ENCODE measurements at places on chromosomes 13 and 19.

GRCh38 chr19:21835429-21835809 is 563 bp downstream of the ZNF43 start:
- no peak for DNase-seq

- DNase-seq: no peak
These were observed 66.8 kb upstream of the MED4 start for GRCh38 chr13:48161530-48162179.

GRCh38 chr19:15112385-15112784 is 5.2 kb downstream of the SYDE1 start:
- no peak for DNase-seq

DNA sequence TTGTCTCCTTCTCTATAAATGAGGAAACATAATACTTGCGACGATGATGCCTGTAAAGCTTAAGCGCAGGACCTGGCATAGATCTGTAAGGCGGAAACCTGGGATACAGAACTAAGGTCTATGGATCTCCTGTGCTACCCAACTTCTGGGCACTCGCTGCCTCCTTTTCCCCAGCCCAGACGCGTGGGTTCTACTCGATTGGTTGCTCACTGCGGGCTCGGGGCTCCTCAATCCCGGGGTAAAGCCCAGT is 615 bp upstream of the PSMC4 start:
- DNase-seq: no peak

DNA sequence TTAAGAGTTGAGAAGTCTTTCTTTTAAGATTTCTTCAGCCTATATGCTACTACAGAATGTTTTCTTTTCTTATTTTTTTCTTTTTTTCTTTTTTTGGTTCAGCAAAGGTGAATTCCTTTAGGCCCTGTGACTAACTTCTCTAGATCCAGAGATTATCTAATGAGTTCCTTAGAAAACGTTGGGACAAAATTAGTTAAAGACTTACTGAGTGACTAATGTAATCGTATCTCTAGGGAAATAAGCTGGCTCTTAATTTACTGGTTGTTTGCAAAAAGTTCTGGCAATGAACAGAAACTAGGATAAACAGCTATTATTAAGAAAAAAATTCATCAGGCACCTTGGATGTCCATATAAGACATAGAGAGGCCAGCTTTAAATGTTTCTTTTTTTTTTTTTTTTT is 30.7 kb upstream of the CSNK1A1L start:
- DNase-seq: no peak

DNA sequence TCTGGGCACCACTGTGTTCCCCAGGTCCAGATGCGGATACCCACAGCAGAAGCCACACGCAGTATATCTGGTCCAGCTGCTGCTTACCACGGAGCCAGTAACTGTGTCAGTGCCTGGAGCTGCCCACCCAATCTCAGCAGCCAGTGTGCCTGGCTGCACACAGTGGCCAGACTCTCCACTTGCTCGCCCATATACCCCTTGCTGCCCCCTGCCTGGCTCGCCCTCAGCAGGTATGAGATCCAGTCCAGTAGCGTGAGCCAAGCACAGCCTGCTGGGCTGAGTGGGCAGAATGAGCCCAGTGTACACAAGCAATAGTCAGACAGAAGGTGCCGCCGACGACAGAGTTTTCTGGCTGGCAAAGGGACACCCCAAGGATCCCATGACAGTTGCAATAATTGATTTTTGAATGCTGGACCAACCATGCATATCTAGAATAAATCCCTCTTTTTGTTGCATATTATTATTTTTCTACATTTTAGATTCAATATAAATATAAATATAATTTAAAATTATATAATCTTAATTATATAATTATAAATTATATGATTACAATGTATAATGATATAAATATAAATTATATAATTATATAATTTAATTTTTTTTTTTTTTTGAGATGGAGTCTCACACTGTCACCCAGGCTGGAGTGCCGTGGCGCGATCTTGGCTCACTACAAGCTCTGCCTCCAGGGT is 918.8 kb upstream of the MIR17HG start:
- DNase-seq: no peak

DNA sequence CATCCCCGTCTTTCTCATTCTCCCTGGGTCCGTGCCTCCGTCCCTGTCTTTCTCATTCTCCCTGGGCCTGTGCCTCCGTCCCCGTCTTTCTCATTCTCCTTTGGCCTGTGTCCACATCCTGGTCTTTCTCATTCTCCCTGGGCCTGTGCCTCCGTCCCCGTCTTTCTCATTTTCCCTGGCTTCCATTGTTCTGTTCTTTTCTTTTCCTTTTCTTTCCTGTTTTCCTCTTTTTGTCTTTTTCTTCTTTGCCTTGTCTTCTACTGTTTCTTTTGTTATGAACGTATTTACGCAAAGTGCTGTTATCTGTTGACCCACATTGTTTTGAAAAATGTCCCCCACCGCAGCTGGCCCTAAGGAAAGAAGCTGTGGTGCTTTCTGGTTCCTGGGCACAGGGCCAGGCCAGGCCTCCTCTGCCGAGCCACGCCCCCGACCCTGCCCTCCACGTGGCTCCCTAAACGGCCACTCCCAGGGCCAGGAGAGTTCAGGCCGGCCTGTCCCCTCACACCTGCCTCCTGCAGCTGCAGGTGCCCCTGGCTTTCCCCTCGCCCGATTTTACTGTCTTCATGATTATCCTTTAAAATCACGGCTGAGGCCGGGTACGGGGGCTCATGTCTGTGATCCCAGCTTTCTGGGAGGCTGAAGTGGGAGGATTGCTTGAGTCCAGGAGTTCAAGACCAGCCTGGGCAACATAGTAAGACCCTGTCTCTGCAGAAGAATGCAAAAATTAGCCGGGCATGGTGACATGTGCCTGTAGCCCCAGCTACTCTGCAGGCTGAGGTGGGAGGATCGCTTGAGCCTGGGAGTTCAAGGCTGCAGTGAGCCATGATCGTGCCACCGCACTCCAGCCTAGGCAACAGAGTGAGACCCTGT is 14.0 kb upstream of the TMPRSS9 start:
- DNase-seq: no peak

DNA sequence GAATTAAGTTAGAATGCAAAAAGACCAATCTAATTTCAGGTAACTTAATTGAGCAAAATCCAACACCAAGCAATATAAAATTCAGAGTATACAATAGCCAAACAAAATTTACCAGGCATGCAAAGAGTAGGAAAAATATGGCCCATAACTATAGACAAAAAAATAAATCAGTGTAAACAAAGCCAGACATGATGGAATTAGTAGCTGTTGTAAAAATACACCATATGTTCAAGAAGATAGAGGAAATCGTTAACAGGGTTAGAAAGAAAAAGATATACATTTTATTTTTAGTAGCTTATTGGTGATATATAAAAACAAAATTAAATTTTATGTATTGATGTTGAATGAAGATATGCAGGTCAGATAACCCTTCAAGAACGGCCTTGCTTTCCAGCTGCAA is 621.1 kb upstream of the MIR17HG start:
- no peak for DNase-seq

- DNase-seq: no peak
These were observed 73.2 kb upstream of the IPO5 start for GRCh38 chr13:97880311-97880675.

DNA sequence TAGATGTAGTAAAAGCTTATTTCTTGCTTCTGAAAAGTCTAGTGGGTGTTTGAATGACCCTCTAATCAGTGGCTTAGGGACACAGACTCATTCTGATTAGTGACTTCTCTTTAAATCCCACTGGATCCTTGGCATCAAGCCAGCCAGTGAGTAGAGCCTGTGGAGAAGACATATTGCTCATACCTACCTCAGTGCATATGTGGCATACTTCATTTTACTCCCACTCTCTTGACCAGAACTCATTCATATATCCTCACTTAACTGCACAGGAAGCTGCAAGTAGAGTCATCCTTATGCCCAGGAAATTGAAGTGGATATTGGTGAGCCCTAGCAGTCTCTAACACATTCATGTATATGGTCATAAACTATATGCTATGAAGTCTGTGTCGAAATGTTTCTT is 148.3 kb downstream of the PDS5B start:
- no peak for DNase-seq

- no peak for DNase-seq
These were observed 233.4 kb downstream of the FOXO1 start for GRCh38 chr13:40433001-40433400.

DNA sequence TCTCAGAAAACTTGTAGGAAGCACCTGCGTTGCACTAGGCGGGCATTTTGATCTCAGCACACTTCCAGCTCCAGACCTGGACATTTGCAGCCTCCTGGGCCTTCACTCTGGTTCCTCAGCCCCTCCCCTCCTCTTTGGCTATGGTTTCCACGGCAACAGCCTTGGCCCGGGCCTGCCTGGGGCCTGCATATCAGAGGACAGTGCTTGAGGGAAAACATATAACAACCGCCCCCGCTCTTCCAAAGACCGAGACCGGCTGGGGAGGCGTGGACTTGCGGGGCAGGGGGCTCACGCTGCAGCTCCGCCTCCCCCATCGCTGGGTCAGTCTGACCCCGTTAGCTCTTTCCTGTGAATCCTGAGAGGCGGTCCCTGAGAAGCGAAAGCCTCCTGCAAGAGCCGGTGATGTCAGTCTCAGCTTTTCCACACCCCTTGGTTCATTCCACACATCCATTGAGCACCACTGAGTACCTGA is 125.7 kb upstream of the PEG3 start:
- no peak for DNase-seq

GRCh38 chr13:58666331-58666730 is 1034.8 kb downstream of the PCDH17 start:
- DNase-seq: no peak

DNA sequence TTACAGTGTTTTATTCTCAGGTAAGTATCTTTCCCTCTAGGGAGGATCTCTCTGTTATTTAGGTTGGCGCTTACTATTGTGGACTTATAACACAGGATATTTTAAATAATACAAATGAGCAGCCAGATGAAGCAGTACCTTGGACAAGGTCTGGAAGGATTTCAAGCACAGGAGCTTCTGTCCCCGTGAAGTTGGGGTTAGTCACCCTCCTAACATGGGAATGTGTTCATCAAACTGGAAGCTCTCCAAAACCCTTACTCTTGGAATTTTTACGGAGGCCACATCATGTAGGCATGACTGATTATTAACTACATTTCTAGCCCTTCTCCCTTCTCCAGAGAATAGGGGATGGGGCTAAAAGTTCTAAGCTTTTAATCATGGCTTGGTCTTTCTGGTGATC is 38.3 kb upstream of the SPRY2 start:
- no peak for DNase-seq

GRCh38 chr13:99223587-99223986 is 22.9 kb downstream of the UBAC2 start:
- no peak for DNase-seq

DNA sequence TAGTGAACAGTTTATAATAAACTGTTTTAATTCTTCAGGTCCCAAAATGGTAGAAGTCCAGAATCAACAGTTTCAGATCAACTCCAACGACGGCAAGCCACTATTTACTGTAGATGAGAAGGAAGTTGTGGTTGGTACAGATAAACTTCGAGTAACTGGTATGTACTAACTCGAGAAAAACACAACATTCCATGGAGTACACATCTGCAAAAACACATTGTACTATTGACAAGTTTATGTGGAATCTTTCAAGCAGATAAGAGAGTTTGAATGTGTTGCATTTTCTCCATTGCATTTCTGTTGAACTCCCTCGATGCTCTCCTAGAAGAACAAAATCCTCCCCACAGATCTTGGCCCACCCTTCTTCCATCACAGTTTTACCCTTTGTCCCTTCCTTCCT is 98.5 kb downstream of the SGCG start:
- DNase-seq: no peak

DNA sequence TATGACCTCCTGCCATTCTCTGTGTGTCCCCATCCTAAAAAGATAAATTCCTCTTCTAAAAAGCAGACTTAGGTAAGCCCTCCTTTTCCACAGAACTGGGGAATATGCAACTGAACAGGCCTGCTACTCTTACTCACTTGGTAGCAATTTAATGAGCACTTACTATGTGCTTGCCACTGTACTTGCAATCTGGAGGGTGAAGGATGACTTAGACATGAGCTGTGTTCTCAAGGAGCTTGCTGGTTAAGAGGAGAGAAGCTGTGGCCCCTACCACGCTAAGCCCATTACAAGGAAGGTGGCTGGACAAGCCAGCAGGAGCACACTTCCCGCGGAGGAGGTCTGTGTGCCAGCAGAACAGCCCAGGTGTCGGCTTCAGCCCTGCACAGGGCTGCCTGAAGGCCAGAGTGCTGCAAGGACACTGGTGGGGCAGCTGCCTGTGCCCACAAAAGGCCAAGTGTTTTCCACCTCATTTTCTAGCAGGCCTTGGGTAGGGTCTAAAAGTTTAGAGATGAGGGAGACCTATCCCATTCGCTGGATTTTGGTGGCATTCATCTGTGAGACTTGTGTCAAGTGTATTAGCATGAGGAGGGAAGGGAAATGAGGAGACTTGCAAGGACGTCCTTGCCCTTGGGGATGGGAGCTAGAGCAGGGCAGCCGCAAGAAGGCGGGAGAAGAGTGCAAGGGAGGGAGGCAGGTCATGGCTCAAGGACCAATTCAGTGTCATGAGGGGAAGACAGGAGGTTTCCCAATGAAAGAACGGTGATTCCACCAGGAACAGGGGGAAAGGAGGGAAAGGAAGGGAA is 52.0 kb downstream of the COL4A1 start:
- no peak for DNase-seq

DNA sequence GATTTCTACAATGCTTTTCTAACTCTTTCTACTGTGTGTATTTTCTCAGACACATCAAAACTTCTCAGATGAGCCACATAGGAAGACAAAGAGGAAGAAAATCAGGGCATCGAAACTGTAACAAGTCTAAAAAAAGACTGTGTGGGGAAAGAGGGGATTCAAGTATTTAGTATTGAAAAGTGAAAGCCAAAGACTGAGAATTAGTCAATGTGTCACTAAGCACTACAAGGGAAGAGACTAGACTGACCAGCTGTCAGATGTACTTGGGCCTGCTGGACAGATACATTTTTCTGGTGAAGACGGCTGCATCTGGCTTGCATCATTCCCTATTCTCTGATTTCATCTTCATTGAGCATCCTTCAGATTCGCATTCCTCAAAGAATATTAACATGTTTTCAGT is 25.4 kb downstream of the COMMD6 start:
- DNase-seq: no peak

DNA sequence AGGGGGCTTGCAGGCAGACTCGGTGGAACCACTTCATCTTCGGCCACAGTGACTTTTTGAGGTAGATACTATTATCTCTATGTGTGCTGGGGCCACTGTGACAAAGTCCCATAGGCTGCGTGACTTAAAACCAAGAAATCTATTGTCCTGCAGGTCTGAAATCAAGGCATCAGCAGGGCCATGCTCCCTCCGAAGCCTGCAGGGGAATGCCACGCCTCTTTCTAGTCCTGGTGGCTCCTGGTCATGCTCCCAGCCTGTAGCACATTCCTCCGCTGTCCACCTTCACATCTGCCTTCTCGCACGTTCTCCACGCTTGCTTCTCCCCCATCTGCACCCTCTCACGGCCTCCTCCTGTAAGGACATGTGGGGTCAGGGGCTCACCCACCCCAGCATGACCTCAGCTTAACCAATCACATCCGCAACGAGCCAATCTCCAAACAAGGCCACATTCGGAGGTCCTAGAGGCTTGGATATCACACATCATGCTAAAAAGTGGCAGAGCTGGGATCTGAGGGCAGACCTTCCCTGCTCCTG is 21.0 kb upstream of the RAB20 start:
- no peak for DNase-seq

GRCh38 chr13:104011505-104012241 is 945.5 kb upstream of the SLC10A2 start:
- DNase-seq: no peak

Data from stimulated activated CD4-positive, alpha-beta T cell treated with anti-CD3 and anti-CD28 coated beads, Interleukin-15, amount 100 ng/mL, for 48 hours (primary cell).